AG04450 (cell line): ENCODE measurements at places on chromosomes 6 and 20.
A peak's percentile ranks its signal among the peaks of the same experiment; 100 is the strongest.

DNA sequence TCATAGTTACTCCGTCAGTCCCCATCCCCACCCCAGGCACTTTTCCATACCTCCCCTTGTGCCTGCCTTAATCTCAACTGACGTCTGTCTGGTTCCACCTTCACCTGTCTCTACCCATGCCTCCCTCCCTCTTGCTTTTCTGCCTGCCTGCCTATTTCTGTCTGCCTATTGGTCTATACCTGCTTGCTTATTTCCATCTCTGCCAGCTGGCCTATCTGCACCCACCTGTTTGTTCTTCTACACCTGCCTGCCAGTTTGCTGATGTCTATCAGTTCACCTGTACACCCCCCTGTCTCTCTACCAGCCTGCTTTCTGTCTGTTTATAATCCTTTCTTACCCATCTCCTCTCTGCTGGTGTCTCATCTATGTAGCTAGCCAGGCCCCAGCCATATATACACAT is 87.5 kb downstream of the RALGAPA2 start:
- DNase-seq: no peak

DNA sequence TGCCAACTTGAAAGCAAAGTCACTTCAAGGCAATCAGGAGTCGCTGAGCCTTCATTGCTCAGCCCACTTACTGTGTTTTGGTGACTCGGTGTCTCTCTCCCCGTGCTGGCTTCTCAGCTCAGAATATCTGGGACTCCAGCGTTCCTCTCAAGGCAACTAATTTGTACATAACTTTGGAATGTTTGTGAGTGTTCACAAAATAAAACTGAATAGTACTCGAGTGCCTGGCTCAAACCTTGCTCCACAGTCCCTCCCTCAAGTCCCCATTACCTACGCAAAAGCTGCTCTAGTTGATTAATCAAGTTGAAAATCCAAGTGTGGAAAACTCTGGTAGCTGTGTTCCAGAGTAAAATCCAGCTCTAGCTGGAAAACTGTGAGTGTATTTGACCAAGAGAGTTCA is 8.6 kb downstream of the IPCEF1 start:
- no peak for DNase-seq

GRCh38 chr6:71289039-71289801 is 609 bp downstream of the OGFRL1 start:
- DNase-seq: no peak

DNA sequence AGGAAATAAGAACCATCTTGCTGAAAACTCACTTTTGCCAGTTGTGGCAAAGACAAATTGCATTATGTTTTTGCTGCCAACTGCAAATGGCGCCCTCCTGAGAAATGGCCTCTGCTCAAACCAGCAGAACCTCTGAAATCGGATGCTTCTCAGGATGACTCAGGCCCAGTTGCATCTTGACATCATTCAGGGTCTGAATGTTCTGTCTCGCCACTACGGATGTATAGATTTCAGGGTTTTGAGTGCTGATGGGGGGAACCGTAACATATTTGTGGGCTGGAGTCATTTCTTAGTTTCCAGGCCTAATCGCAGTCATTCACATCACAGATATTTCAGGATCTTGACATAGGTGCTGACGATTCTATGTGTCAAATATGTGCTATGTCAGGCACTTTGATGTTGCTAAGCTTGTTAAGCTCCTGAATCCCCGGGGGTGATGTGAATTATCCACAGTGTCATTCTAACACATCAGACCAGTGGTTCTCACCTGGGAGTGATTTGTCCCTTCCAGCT is 207.1 kb downstream of the NFATC2 start:
- DNase-seq: peak; percentile 98

GRCh38 chr20:4726710-4727397 is 5.1 kb downstream of the PRND start:
- peak; percentile 36 for DNase-seq

GRCh38 chr20:47949230-47949629 is 163.9 kb upstream of the SULF2 start:
- DNase-seq: no peak
